Liver (tissue), 10 donors: ENCODE measurements at places on chromosomes 4 and X. TPM values are rescaled to one million over a fixed set of nuclear protein-coding genes. Genes with fewer than 3 reads are reported as not detected.

Gene CSAG1
- not detected for total RNA-seq

Gene MSMO1
- 448 TPM for total RNA-seq

Gene NOX1
- not detected for total RNA-seq

Gene CT45A10
- not detected for total RNA-seq

Gene DCLK2
- total RNA-seq, result 0.70 TPM

Gene CT45A5
- not detected for total RNA-seq

Gene PGRMC2
- total RNA-seq, result 44.3 TPM

Gene SUV39H1
- total RNA-seq, result 4.0 TPM

Gene MANBA
- 24.2 TPM for total RNA-seq

Gene MED14
- 7.9 TPM for total RNA-seq

- DNase-seq, result no peak
Measured at GRCh38 chr4:85591406-85592098, 116.6 kb downstream of the ARHGAP24 start.

DNA sequence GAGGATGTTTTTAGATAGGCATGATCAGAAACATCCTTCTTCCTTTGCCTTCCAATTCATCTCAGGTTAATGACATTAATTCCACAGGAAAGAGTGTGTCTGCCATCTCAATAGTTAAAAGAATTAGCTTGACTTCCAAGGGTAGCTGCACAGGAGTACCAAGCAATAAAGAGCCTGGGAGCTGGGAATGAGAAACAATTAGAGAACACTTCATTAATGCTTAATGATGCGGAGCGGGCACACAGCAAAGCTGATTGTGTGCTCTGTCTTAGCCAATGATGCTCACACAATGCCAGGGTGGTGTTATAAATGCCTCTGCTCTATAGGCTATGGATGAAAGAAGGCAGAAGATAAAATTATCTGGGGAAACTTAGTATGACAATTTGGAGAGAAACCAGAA is 1052.5 kb upstream of the LCORL start:
- DNase-seq, result no peak

DNA sequence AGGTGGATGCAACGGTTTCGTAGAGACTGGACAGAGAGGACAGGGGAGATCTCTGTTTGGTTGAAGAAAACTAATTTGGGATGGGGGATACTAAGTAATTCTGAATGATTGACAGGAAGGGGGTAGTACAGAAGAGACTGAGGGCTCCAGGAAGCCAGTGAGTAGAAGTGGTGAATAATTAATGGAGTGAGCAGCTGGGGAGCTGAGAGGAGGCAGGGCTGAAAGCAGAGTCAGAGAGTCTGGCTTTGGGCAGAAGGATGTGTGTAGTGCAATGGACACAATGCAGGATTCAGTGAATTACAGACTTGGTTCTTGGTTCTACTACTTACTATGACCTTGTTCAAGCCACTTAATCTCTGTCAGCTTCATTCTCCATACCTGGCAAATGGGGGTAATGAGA is 161.7 kb downstream of the RBMX2 start:
- DNase-seq, result no peak

DNA sequence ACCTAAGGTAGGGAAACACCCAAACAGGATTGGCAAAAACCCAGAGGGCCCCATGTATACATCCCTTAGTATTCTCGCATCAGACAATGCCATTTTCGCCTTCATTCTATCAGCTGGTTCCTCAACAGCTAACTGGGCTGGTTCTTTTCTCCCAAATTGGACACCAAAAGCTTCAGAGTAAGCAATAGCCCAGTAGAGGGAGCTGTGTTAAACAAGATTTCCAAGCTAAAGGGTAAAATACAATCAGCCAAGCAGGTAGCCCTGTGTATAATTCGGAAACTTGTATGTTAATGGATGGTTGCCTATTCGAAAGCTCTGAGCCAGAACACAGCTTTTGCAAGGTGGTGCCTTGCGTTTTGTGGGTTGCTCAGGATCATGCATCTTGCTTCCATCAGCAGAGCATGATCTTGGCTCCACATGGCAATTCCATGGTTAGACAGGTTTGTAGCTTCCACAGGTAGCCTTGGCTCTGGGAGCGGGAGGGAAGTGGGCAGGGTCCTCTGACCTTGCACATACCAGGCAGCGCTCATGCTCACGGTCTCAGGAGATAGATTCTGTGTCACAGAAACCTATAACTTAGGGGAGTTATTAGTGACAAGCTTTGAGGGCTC is 115.2 kb upstream of the LNX1 start:
- no peak for DNase-seq

DNA sequence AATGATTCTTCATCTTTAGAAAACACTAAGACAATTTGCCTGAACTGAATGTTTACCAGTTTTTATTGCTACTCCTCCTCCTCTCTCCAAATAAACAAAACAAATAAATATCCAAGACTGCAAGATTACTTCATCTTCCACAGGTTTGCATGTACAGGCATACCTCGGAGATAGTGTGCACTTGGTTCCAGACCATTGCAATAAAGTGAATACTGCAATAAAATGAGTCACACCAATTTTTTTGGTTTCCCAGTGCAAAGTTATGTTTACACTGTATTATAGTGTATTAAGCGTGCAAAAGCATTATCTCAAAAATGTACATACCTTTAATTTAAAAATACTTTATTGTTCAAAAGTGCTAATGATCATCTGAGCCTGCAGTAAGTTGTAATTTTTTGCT is 53.3 kb downstream of the FBXL5 start:
- no peak for DNase-seq

DNA sequence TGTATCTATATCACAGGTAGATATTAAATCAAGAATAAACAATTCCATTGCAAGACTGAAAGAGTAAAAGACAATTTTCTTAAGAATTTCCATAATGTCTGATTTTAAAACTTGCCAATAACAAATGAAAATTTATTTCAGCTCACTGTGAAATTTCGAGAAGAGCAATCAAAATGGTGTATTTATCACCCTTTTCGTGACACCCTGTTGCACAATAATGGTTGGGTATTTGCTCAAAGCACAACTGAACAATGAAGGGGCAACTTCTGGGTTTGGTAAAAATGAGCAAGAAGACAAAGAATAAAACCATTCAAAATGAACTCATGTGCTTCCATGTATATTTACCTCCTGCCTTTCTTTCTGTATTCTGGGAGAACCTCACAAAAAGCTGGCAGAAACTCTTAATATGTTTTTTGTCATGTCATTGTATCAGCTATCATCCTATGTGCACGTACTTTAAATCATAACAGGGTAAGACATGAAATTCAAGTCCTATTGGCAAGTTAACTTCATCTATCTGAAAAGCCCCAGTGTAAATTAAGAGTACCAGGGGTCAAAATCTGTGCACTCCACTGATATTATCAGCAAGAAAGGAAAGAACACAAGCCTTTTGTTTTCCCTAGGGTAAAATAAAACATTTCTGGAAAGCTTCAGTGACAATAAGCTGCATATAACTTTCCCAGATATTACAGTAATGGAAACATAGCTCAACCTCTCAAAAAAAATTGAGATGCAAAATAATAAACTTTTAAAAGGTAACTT is 126.9 kb upstream of the CBR4 start:
- no peak for DNase-seq

DNA sequence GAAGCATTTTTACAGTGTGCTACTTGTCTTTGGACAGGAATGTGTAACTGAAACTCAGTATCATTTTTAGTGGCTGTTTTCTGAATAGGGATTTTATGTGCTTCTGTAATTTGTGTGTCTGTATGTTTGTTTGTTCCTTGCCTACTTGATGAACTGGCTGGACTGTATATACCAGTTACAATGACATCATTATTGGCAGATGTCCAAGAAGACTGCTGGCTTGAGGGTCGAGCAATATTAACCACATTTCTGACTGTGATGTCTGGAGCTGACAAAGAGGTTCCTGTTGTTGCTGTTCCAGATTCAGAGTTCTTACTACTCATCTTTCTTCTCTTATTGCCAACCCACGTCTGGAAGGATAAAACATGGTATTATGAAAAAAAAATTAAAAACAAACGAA is 33.0 kb downstream of the HDX start:
- no peak for DNase-seq

- no peak for DNase-seq
Measured at GRCh38 chr4:93289831-93290230, 538.7 kb upstream of the ATOH1 start.

GRCh38 chrX:71106427-71106826 is at the start of gene CXorf65:
Gene CXorf65 (minus strand): TSS chrX:71106740. CDS start chrX:71106556, 184 bp downstream.
- no peak for DNase-seq

DNA sequence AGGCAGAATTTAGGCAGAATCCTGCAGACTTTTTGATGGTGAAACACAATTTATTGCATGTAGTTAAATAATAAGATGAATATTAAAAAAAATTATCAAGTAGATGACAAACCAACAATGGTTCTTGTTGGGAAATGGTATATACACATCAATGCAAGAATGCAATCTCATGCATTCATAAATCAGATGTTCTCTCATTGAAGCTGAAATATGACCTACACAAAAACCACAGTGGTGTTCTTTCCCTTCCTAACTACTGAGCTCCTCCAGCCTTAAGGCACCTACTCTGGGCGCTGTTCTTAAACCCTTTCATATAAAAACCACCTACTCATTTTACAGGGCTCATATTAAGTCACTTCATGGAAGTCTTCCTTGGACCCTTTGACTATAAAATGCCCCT is 64.1 kb downstream of the ANTXR2 start:
- no peak for DNase-seq

- DNase-seq, result no peak
Measured at GRCh38 chrX:130746709-130747342, 156.2 kb downstream of the ENOX2 start.

DNA sequence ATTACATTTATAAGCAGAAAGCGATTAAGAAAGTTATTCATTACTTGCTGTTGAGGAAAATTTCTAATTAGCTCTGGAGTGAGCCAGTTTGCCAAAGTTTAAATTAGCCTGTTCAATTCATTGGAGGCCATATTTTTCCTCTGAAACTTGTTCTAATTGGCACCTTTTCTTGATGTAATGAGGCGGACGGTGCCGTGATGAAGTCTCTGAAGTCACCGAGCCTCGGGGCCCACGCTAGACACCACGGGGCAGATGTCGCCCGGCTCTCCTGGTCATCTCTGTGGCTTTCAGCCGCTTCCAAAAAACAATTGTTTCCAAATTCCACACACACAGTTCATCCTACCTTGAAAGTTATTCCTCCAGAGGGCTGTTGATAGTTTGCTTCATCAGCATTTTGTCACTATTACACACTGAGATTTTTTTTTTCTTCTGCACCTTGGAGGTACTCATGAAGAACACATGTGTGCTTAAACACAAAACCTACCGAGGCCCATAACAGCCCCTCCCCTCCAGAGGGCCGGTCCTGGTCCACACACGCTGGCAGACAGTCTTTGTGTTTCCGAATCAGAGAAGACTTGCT is 3.9 kb upstream of the CTAG2 start:
- DNase-seq, result no peak

- DNase-seq, result no peak
Measured at GRCh38 chr4:164871673-164872072, 5.3 kb upstream of the APELA start.

- no peak for DNase-seq
Measured at GRCh38 chr4:156193800-156194199, 240.1 kb upstream of the CTSO start.

GRCh38 chrX:148624951-148625474 is 124.6 kb downstream of the AFF2 start:
- DNase-seq, result no peak

- DNase-seq, result no peak
Measured at GRCh38 chr4:158802914-158803313, 34.1 kb downstream of the FNIP2 start.

- DNase-seq, result no peak
Measured at GRCh38 chr4:121788896-121789295, 12.2 kb upstream of the EXOSC9 start.

DNA sequence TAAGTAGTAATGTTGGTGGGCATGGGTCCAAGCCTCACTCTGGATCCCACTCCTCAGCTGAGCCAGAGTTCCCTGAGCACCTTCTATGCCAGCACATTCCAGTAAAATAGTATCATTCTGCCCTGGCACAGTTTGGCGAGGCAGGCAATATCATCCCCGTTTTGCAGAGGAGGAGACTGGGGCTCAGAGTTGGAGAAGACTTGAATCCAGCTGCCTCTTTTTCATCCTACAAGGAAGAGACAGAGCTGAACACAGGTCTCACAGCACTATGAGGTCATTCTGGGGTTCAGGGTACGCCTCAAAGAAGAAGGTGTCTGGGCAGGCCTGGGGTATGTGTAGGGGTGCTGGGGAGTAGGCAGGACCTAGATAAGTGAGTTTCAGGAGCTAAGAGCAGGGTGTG is 103.9 kb upstream of the STX18 start:
- DNase-seq, result no peak

DNA sequence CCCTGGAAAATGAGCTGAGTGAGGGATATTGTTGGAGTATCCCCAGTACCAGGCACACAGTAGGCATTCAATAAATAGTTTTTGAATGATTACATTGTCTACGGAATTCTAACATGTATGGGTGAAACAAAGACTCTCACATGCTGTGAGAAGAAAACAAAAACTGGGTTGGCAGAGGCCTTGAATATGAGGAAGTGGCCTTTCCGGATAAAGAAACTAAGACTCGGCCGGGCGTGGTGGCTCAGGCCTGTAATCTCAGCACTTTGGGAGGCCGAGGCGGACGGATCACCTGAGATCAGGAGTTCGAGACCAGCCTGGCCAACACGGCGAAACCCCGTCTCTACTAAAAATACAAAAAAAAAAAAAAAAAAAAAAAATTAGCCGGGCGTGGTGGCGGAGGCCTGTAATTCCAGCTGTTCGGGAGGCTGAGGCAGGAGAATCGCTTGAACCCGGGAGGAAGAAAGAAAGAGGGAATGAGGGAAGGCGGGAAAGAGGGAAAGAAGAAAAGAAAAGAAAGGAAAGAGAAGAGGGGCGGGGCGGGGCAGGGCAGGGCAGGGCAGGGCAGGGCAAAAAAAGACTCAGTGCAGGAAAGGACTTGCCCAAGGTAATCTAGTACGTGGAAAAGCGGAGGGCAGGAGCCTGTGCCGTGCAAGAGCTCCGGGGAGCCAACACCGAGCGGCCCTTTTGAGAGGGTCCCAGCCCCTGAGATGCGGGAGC is 689 bp upstream of the TMA16 start:
- DNase-seq, result no peak

DNA sequence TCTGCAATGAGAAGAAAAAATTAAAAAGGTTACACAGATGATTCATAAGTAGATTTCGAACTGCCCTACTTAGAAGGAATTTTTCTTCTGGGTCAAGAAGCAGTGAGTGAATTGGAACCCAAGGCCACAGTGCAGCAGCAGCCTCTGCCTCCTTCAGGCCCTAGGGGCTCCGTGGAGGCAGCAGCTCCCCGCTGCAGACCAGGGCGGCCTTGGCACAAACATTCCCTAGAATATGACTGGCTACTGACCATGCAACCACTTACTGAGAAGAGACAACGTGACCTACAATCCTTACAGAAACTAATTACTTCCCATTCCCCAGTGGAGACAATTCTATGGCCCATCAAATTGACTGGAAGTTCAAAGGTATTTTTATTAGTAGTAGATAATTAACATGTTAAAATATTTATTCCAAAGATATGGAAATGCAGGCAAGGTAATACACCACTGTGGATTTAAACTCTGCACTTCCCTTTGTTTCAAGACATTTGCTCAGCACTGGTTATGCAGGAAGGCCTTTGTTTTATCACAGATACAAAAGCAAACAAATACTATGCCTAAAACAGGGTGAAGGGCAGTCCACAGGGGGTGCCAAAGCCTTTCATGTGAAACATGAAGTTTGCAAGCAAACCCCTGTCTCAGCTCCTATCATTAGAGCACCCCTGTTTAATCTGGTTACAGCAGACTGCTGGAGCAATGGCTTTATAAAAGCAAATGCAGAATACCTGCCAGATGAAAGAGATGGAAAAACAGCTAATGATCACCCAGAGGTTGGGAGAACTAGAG is 59.2 kb downstream of the PCDH19 start:
- DNase-seq, result no peak

- DNase-seq, result no peak
Measured at GRCh38 chrX:139025816-139026215, 314.3 kb upstream of the FGF13 start.
